Right cardiac atrium (tissue), 5 donors: ENCODE measurements at places on chromosomes 1 and 21. TPM values are rescaled to one million over a fixed set of nuclear protein-coding genes. Genes with fewer than 3 reads are reported as not detected.
A peak's percentile ranks its signal among the peaks of the same experiment; 100 is the strongest.

Gene GPR137B
- 21.9 TPM for polyA plus RNA-seq

Gene PROK1
- polyA plus RNA-seq, result 2.6 TPM

Gene MX2
- polyA plus RNA-seq, result 6.2 TPM

Gene IL24
- polyA plus RNA-seq, result not detected

Gene TRIM58
- 0.07 TPM for polyA plus RNA-seq

Gene HLCS
- polyA plus RNA-seq, result 3.5 TPM

Gene UFC1
- polyA plus RNA-seq, result 99.9 TPM

Gene ELOVL1
- polyA plus RNA-seq, result 40.5 TPM

Gene SELL
- 0.61 TPM for polyA plus RNA-seq

Gene NBPF6
- not detected for polyA plus RNA-seq

Gene COL11A1
- polyA plus RNA-seq, result 0.05 TPM

Gene SPSB1
- 16.5 TPM for polyA plus RNA-seq

Gene UMODL1
- polyA plus RNA-seq, result not detected

Gene FAM78B
- polyA plus RNA-seq, result 2.7 TPM

Gene ZMYND12
- 1.7 TPM for polyA plus RNA-seq

- DNase-seq, result no peak
These were observed 70.2 kb upstream of the OLIG2 start for GRCh38 chr21:32955311-32956060.

GRCh38 chr1:53850082-53850673, 12.1 kb upstream of the NDC1 start:
- no peak for DNase-seq

DNA sequence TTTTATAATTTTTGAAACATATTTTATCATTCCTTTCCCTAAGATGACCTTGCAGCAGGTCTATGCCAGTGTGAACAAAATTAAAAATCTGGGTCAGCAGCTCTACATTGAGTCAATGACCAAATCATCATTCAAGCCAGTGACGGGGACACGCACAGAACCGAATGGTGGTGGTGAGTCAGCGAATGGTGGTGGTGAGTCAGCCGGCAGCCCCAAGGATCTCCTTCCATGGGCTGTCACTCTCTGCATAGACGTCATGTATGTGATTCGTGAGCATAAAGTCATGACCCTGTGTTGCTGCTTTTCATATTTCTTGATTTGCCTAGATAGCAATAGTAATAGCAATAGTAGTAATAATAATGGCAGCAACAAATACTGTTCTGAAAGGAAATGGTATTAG, 26.3 kb downstream of the PER3 start:
- DNase-seq, result no peak

DNA sequence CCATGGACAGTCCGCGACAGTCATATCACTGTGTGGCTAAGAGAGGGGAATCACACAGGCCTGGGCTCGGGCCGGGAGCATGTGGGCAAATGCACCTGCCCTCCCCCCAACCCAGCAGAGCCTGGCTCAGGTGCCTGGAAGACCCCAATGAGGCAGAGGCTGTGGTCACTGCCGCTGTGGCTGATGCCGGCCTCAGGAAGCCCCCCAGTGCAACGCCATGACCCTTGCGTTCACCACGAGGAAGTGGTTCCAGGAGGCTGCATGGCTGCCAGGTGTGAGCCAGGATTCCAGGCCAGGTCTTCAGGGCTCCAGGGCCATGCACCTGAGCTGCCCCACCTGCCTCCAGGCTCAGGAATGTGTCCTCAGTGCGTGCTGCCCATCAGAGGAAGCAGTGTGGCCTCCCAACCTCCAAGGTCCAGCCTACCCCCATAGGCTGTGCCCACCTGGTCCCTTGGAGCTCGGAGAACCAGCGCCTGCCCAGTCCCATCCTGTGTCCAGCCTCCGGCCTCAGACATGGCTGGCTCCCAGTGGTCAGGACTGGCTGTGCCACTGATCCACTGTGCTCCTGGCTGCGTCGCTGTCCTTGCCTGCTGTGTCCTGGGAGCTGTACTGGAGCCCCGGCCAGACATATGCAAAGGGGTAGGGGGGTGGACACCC, 8.0 kb downstream of the ARHGEF16 start:
- DNase-seq, result peak; percentile 44

DNA sequence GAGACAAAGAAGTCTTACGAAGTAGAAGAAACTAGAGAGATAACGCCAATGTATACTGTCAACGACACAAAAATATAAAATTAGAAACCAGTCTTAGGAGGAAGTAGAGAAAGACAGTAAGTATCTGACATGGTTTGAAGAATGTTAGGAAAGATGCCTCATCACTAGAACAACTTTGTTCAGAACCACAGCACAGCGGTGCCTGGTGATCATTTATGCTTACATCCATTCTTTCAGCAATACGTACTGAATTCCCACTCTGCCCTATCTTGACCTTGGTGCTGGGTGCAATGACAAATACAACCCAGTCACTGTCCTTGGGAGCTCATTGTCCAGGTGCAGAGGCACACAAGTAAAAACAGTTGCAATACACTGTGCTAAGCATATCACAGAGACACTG, 104.4 kb downstream of the TM2D1 start:
- DNase-seq, result no peak

DNA sequence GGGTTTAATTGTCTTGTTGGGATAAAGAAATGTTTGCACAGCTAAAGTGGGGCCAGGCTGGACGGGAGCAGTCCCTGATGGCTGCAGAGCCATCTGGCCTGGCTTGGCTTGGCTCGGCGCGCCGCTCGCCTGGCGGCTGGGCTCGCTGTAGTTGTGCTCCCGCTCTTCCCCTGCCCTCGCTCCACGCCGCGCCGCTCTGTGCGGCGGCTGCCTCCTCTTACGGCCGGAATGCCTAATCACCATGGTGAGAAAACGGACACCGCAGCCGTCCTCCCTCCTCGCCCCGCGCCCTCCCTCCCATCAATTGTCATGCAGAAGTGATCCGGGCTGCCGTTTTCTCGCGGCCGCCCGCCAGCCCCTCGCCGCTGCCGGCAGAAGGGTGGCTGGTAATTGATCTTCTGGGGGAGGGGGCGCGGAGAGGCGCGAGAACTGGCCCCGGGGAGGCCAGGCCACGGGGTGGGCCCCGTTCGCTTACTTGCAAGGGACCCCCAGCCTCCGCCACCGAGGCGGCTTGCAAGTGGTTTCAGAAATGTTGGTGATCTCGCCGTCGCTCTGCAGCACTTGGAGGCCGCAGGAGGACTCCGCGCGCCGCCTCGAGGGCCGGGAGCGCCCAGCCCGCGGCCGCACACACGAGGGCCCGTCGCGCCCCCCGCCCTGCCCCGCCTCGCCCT, 12.4 kb downstream of the RNF220 start:
- DNase-seq, result peak; percentile 55

GRCh38 chr21:26107429-26107828, 63.1 kb downstream of the APP start:
- DNase-seq, result no peak

DNA sequence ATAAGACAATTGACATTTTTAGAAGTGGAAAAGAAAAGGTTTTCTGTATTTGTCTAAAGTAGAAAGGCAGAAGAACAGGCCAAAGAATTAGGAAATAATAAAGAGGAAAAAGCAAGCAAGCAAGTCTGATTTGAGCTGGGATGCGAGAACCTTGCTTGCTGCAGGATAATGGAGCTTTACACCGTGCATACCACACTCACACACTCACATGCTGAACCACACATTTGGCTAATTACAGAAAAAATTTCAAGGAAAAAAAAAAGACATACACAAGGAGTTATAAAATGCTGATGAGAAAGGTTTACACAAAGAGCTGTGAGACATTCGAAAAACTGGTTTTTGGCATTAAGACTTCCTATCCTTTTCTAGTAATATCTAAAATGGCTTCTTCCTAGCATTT, 593.9 kb downstream of the KIF26B start:
- no peak for DNase-seq

- DNase-seq, result no peak
These were observed 30.8 kb downstream of the LRRC53 start for GRCh38 chr1:74481607-74482006.

DNA sequence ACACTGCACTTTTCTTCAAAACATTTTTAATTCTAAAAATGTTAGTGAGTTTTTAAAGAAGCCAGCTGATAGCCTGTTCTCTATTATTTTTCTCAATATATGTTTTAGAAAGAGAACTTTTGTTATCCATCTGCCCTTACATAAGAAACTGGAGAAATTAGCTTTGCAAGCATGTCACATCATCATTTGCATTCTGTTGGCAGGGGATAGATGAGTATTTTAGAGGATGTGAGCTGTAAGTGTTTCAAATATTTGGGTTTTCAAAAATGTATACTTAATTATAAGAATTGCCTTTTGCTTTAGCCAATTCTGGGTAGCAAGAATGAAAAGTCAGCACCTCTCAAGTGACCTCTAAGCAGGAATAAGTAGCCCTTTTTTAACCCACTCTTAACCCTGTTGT, 7.4 kb downstream of the NFIA start:
- DNase-seq, result no peak

DNA sequence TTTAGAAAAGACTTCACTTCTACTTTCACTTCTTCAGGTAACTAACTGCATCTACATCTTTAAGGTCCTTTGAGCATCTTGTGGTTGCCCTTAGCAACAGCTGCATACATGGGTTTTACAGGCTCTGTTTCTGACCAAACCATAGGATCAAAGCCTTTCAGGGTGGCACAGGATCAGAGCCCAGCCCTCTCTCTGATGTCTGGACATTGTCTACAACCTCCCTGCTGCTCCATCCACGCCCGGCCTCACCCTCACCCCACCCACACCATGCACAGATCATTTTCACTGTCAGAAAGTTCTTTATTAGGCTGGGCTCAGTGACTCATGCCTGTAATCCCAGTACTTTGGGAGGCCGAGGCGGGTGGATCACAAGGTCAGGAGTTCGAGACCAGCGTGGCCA, 5.2 kb downstream of the NCF2 start:
- DNase-seq, result no peak

DNA sequence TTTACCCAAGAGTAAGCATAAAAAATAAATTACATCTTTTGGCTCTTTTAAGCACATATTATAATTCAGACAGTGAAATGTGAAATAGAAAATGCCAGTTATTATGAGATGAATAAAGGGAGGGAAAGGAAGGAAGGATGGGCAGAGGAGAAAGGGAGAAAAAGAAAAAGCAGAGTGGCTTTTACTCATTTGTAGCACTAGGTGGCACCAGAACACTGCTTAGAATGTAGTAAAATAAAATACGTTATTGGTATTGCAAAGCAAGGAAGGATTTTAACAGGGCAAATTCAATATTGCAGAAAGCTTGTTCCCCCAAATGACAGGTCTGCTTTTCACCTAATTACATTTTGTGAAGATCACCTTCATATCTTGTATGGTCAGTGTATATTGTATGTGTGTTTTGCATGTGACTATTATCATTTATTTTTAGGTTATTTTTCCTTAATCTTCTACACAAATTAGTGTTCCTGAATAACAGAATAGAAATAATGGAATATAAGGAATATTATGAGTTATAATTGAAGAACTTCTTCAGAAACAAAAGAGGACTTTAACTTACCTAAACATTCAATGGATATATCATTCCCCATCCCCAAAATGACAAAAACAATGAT, 9.1 kb upstream of the PCNX2 start:
- no peak for DNase-seq

DNA sequence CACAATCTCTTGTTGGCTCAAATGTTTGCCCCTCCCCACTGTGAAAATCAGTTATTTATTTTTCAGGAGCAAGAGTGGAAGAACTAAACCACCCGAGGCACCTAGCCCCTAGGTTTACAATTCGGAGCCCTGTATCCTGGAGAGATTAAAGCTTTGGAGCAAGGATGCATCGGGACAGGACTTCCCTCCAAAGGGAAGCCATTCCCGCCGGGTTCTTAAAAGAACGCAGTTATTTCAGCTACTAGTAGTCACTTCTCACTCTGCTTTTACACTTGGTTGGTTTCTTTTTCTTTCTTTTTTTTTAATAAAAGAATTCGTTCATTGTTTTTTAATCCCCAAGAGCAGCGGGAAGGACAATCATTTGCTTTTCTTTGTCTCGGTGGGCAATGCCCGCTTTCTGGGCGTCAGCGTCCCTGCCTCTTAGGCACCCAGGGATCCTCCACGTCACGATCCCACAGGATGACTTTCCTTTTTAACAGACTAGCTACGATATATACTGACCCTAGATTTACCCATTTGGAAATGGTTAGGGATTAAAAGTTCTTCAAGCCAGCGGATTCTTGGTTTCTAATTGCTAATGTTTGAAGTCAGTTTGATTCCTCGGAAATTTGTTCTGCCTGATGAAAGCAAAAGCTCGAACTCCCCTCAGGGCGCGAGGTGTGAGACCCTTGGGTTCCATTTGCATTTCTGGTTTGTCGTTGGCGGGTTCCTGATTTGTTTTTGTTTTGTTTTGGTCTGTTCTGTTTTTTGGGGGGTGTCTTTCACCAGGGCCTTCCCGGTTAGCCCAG, 9.0 kb downstream of the TBX15 start:
- DNase-seq, result no peak

DNA sequence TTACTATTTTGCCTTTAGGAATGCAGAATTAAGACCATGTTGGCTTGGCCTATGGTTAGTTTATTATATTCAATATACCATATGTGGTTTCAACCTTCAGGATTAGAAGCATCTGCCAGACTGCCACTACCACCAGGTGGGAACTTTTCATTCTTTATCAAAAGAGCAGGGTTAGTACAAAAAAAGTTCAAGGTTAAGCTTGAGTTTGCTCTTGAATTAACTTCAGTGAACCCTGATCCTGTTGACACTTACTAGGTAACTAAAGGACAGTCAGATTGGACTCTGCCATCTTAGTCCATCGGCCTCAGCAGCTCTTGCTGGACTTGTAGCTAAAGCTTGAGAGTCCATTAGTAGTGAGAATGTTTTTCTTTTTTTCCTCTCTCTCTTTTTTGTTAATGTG, 22.1 kb downstream of the CLIC4 start:
- no peak for DNase-seq

DNA sequence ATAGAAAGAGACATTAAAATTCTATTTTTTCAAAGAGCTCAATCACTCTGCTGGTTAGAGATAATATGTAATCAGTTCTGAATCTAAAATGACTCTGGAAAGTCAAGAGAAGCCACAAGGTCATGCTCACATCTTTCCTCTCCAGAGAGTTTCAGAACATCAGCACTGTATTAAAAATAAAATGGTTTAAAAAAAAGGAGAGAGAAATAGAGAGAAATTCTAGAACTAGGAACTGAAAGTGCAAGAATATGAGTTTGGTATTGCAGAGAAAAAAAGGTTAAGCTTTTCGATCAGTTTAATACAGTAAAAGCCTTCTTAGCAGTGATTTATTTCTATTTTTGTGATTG, 44.0 kb upstream of the DIPK1A start:
- no peak for DNase-seq

DNA sequence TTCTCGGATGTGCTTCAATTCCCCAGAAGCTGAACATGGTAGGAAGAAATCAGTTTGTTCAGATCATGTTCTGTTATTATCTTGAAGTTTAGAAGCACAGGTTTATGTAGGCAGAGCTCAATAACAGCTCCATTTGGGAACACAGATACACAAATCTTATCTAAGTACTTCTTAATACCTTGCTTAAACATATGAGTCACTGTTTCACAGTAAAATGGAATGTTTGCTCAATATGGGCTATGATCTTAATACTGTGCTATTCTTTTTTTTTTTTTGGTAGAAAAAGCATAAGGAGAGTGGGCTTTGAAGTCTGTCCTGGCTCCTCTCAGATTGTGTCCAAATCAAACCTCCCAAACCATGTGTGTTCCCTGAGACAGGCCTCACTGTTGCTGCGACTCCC, 13.4 kb downstream of the PROK1 start:
- no peak for DNase-seq
